ENCODE measurements at places on chromosomes 11 and 22. TPM values are rescaled to one million over a fixed set of nuclear protein-coding genes. Genes with fewer than 3 reads are reported as not detected.

DNA sequence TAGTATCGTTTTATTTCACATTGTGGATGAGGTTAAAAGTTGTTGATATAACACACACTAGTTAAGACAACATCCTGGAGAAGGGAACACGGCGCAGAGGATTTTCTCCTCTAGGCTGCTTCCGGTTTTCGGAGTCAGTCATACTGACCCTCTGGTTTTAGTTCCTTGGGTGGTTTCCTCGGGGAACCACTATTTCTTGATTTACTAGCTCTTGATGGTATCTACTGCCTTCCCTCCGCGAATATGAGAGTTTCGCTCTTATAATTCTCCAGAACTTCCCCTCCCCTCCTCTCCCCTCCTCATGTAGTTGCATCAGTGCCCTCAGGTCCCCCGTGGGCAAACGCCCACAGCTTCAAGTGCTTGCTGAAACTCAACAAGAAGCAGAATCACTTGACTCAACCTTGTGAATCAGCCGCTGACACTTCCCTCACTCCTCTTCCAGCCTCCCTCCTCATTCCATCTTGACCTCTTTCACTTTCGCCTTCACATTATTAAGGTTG is 15.9 kb upstream of the APOBEC3A start:
- peak overlapping the region; percentile 39 for H3K4me3 ChIP-seq
- H3K4me1 ChIP-seq: peaks cover 36% of the 10 kb centered on the region
- DNase-seq: peak; percentile 83
- H3K27me3 ChIP-seq: peaks cover 25% of the 10 kb centered on the region

CDC42BPG gene
- 0.32 TPM for total RNA-seq

DNA sequence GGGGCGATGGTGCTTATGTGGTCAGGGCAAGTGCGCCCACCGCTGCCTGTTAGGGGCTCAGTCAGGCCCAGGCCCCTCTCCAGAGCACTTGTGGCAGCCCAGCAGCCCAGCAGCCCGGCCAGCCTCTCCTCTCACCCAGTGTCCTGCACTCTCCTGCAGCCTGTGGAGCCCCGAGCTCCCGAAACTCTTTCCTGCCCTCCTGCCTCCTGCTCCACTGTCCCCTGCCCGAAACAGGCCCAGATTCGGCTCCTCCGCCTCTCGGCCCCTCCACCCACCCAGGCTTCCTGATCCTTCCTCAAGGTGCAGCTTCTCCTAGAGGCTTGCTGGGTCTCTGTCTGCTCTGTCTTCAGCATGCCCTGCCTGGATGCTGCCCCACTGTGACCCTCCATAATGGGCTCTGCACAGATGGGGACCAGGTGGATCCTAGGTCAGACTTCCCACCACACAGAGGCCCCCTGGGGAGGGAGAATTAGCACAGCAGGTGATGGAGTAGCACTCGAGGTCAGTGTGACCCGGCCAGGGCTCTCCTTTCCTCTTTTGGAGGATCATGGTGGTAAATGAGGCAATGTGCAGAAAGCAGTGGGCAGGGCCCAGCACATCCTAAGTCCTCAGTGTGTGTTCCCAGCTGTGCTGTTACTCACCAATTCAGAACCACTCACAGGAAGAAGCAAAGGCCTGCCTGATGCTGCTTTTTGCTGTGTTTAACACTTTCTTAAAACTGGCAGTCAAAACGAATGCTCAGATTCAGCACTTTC is 18.6 kb upstream of the NAP1L4 start:
- peaks cover 51% of the 10 kb centered on the region for H3K36me3 ChIP-seq
- no peak for DNase-seq
- no peak overlapping the region for H3K4me3 ChIP-seq
- peaks cover 21% of the 10 kb centered on the region for H3K4me1 ChIP-seq
- peak overlapping the region; percentile 19 for H3K27ac ChIP-seq

GRCh38 chr22:24433828-24434470 is 6.5 kb downstream of the ADORA2A start:
- peak overlapping the region; percentile 99 for H3K27ac ChIP-seq
- DNase-seq: peak; percentile 84
- peaks cover 29% of the 10 kb centered on the region for H3K36me3 ChIP-seq
- H3K27me3 ChIP-seq: no peaks in the 10 kb centered on the region
- peaks cover 92% of the 10 kb centered on the region for H3K4me1 ChIP-seq

GRCh38 chr11:16827139-16827538 is 88.7 kb downstream of the C11orf58 start:
- H3K27ac ChIP-seq: no peak overlapping the region
- DNase-seq: no peak
- H3K36me3 ChIP-seq: no peaks in the 10 kb centered on the region
- H3K27me3 ChIP-seq: peaks cover 2% of the 10 kb centered on the region
- peaks cover 11% of the 10 kb centered on the region for H3K4me1 ChIP-seq

- H3K36me3 ChIP-seq: peaks cover 2% of the 10 kb centered on the region
- H3K4me1 ChIP-seq: no peaks in the 10 kb centered on the region
- DNase-seq: no peak
- H3K4me3 ChIP-seq: no peak overlapping the region
- H3K27ac ChIP-seq: no peak overlapping the region
- peaks cover 3% of the 10 kb centered on the region for H3K27me3 ChIP-seq
Measured at GRCh38 chr11:94504689-94505293, 7.5 kb upstream of the C11orf97 start.
